ENCODE measurements at places on chromosomes 4 and X. TPM values are rescaled to one million over a fixed set of nuclear protein-coding genes. Genes with fewer than 3 reads are reported as not detected.

NUDT11 gene
- 1.1 TPM for total RNA-seq

GRCh38 chr4:3791910-3792542, 25.8 kb downstream of the ADRA2C start:
- no peak for DNase-seq

DNA sequence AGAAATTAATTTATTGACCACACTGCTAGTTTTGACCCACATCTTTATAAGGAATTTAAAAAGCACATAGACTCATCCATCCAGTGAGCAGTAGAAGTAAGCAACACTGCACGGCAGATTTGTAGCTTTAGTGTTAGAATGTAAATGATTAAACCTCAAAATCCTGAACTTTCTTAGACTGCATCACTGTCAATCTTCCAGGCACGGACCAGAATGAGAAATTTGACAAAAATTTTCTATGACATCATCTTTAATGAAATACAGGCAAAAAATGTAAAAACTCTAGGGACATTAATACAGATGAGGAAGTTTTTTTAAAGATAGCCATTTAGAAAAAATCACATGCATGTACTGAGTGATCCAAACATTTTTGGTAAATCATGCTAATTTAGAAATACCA, 29.2 kb downstream of the NLGN4X start:
- DNase-seq: no peak

GAGE12E gene
- not detected for total RNA-seq

- DNase-seq: no peak
These were observed 79.8 kb downstream of the LCORL start for GRCh38 chr4:17941731-17942130.

TMEM31 gene
- total RNA-seq: not detected

DNA sequence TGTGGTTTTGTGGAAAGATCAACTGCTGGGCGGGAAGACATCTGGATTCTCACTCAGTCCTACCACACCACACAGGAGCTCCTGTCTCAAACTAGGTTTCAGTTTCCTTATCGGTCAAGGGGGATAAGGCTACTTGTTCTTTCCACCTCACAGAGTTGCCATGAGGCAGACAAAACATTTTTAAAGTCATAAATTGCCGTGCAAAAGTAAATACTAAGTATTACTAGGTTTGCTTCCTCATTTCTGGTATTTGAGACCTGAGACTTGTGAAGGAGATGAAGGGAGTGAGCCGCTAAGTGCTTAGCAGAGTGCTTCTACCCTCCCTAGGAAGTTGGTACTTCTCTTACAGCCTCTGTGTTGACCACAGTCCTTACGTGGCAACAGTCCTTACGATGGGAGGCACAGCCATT, 1.5 kb downstream of the LAP3 start:
- DNase-seq: no peak

DNA sequence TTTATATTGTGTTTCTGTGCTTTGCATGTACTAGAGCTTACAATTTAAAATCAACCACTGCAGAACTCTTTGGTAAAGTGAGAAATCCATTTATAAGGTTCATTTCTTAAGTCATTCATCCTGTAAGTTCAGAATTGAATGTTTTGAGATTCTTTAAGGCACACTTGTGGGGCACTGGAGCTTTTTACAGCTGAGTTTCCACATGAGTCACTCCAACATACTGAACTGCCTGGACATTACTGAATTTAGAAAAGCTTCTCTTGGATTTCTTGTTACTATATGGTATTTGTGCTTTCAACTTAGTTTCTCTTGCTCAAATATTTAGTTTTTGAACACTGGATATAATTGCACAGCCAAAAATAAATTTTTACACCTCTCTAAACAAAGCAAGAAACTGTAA, 226.3 kb downstream of the PACRGL start:
- DNase-seq: no peak

CABS1 gene
- total RNA-seq: not detected

DNA sequence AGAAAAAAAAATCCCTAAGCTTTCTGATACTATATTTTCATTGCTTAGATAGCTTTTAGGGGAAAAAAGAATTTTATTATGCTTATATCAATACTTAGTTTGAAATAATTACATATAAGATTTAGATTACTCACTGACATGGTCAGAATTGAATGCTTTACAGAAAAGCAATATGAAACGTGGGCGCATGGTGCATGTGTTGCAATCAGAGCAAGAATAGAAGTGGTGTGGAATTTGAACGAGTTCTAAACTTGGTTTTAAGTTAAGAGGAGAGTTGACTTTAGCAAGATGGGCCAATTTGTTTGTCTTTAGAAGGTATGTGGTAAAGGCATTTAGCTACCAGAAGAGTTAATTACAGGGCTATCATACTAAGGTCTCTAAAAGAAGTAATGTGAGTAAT, 21.4 kb downstream of the OCRL start:
- no peak for DNase-seq

DNA sequence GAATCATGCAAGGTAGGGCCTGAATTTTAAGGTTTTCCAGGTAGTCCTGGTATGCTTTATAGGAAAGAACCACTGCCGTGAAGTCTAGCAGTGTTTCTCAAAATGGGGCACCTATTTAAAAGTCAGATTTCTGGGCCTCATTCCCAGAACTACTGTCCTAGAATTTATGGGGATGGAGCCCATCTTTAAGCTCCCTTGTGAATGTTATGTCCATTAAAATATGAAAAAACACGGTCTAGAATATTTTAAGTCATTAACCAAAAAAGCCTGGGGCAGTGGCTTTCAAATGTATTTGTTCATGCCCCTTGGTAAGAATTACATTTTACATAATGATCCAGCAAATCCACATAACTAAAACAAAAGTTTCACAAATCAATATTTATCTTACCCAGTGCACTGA, 35.4 kb downstream of the GK start:
- no peak for DNase-seq

DNA sequence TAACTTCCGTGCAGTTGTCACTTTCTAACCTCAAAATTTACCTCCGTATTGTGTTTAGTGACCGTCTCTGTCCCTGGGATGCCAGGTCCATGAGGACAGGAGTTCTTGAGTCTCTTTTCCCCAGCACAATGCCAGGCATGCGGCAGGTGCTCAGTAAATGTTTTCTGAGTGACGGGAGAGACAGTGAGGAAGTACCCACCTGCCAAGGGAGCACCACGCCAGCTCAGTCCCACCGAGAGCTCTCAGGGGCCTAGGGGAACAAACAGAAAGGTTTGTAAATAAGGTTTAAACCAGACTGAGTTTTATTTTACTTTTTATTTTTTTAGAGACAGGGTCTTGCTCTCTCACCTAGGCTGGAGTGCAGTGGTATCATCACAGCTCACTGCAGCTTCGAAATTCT, 81.5 kb upstream of the NKX1-1 start:
- no peak for DNase-seq

GRCh38 chrX:69808375-69808774, 192.5 kb downstream of the EDA start:
- DNase-seq: no peak

SSX4B gene
- total RNA-seq: not detected

- DNase-seq: no peak
These were observed 357.3 kb upstream of the TECRL start for GRCh38 chr4:64766565-64766964.

DNA sequence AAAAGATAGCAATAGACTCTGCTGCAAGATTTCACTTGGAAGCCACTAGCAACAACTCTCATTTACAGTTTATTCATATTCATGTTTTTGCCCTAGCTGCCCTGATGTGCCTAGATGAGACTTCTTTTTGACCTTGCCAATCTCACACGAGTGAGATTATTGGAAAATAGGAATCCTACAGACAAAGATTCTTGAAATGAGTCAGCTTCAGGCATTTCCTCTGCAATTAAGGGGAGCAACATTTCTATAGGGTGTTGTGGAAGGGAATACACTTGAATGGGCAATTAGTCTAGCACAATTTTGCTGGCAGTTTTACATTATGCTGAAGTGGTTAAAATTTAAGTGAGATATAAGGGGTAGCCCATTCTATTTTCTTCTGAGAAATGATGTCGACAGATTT, 217.0 kb upstream of the FAT4 start:
- DNase-seq: no peak

DNA sequence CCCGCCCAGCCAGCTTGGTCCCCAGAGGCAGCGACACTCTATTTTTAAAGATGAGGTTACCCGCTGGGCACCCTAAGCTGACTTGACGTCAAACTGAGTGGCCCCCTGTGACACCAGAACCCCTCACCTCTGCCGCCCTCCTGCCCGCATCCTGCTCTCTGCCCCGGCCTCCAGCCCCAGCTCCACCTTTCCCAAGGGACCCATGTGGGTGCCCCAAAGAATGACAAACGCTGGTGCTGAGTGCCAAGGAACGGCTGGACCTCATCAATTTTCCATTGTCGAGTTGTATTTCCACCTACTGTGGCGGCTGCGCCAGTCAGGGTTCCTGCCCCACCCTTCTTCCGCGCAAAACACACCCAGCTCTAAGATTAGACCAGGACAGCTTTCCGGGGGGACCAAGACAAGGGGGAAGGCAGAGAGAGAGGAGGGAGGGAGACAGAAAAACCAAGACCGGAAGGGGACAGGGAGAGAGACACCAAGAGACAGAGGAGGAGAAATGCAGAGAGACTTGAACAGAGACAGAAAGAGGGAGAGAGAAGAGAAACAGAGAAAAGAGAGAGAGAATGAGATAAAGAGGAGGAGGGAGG, 2.0 kb downstream of the PRKX start:
- no peak for DNase-seq

ADH1A gene
- total RNA-seq: 13.6 TPM

CD38 gene
- total RNA-seq: 7.3 TPM

DNA sequence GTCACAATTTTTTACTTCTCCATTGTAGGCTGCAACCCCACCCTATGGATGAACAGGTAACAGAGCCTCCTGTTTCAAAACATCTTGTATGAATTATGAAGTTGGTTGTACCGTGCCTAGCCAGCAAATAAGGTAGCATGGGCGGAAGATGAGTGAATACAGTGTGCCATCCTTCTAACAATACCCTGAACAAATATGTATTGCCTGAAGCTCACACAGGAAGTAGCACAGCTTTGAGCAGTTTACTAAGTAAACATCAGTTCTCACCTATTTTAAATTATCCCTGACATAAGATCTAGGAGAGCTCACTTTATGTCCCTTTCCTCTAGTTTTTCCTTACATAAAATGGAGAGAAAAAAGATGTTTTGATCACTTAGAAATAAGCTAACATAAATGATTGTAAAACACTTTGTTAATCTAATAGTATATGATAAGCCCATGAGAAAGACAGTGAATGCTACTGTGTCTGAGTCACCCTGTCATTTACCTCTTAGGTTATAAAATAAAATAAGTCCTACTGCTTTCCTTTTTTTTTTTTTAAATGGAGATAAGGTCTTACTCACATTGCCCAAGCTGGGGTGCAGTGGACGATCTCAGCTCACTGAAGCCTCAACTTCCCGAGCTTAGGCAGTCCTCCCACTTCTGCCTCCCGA, 36.6 kb downstream of the GRSF1 start:
- no peak for DNase-seq

DNA sequence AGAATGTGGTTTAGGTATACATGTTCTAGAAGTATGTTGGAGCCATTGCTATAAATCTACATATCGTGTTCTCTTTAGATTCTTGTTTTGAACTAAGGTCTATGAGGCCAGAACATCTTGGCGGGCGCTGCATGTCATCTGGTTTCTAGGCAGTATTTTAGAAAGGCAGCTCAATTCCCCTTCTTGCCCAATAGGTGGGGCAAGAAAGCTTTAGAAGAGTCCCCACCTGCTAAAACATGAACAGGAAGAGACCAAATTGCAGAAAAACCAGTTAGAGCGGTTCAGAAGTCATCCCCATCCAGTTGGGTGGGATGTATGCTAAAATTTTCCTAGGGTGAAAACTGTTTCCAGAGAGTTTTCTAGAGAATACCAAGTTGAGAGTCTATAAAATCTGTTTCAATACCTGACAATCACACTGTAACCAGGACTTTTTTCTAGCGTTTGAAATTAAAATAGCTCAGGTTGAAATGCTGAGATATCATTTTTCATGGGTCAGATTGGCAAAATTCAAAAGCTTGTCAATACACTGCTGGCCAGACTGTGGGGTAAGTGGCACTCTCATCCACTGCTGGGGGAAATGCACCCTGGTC, 17.5 kb upstream of the SH3KBP1 start:
- DNase-seq: no peak

DNA sequence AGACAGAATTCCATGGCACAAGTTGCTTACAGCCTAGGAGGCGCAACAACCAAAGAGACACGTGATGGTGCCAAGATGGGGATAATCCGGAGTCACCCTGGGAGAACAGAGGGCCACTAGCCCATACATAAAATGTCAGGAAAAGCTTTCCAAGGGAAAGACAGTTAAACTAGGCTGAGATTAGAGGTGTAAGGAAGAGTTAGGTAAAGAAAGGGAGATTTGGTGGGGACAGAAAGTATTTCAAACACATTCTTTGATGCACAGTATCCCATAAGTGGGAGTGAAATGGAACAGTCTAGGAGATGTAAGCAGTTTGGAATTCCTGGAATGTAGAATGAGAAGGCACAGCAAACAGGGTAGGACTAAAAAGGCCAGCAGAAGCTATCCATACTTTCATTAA, 860.9 kb upstream of the LCORL start:
- DNase-seq: no peak

GRCh38 chrX:112852851-112853250, 12.2 kb upstream of the AMOT start:
- DNase-seq: no peak

- no peak for DNase-seq
These were observed 36.6 kb upstream of the SPARCL1 start for GRCh38 chr4:87565746-87566145.
